ENCODE measurements at places on chromosomes 2 and 18.

- no peak for DNase-seq
Observed at GRCh38 chr2:218427741-218428140, 8.8 kb downstream of the VIL1 start.

DNA sequence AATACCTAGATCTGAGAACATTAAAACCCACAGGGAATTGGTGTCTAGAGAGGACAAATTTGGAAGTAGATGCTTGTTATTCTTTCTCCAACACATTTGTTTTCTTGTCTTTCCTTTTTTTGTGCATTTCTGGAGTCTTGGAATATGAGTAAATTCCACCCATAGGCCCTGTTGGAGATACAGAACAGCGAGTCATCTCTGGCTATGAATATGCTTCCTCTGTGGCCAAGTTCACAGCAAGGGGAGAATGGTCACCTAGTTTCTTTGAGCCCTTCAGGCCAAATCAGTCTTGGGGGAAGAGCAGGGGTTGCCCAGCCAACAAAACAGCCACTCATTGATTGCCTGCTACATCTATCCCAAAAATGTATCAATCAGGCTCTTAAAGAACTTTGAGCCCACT is 31.3 kb downstream of the SP140L start:
- no peak for DNase-seq

DNA sequence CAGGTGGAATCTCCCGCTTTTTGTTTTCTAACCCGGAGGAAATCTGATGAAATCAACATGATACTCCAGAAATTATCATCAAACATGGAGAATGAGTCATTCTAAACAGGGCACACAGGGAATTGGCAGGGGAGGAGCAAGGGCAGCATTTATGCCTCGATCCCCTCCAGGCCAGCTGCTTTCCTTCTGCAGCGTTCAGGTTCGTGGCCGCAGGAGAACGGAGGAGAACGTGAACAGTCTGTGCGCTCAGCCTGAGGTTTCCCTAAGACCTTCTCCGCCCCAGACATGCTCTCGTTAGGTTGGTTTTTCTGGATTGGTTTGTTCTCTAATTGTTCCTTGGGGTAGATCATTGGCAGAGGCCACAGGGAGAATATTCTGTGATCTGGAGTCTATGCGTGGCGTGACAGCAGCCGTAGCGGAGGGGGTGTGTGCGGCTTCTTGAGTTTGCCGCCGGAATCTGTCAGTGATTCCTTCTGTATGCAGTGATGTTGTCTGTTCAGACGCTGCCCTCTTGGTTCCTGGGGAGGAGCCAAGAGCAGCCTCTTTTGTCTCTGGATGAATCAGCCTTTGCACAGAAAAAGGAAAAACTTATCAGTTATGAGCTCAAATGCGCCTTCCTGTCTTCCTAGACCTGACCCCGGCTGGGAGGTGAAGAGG is 75.9 kb downstream of the SH3BP4 start:
- no peak for DNase-seq

- DNase-seq, result no peak
Observed at GRCh38 chr2:128687565-128687964, 368.9 kb upstream of the HS6ST1 start.

GRCh38 chr2:58484221-58484620 is 243.1 kb upstream of the FANCL start:
- no peak for DNase-seq

Data from retinal pigment epithelial cell (primary cell).